ENCODE measurements at places on chromosomes 7 and 10. TPM values are rescaled to one million over a fixed set of nuclear protein-coding genes. Genes with fewer than 3 reads are reported as not detected.

The MMP21 gene
- not detected for total RNA-seq

The RBP3 gene
- not detected for total RNA-seq

The CTNNA3 gene
- total RNA-seq, result not detected

The COL17A1 gene
- 1,665 TPM for total RNA-seq

The HMX2 gene
- total RNA-seq, result not detected

The ZNF804B gene
- total RNA-seq, result not detected

The SPDYE6 gene
- total RNA-seq, result not detected

The TLX1 gene
- not detected for total RNA-seq

The ATOH7 gene
- not detected for total RNA-seq

The UNCX gene
- total RNA-seq, result not detected

The PNLIPRP3 gene
- total RNA-seq, result 103 TPM

The KLF14 gene
- not detected for total RNA-seq

The CYP2C19 gene
- total RNA-seq, result not detected

The SYT15 gene
- 0.08 TPM for total RNA-seq

The DPYSL4 gene
- total RNA-seq, result 0.94 TPM

The TMEM236 gene
- total RNA-seq, result 0.04 TPM

The GJD4 gene
- not detected for total RNA-seq

The EBF3 gene
- total RNA-seq, result not detected

The MALRD1 gene
- 0.08 TPM for total RNA-seq

The LMTK2 gene
- 7.6 TPM for total RNA-seq

The SFTPA1 gene
- total RNA-seq, result not detected

The TNS3 gene
- total RNA-seq, result 5.7 TPM

The ALOX5 gene
- total RNA-seq, result 0.16 TPM

The OR6B1 gene
- not detected for total RNA-seq

The FFAR4 gene
- total RNA-seq, result not detected

The HSPA12A gene
- 3.7 TPM for total RNA-seq

The LRRD1 gene
- total RNA-seq, result not detected

The SLC13A4 gene
- not detected for total RNA-seq

The LBX1 gene
- total RNA-seq, result not detected

The EPHB6 gene
- not detected for total RNA-seq

The ARMC3 gene
- not detected for total RNA-seq

The TMEM60 gene
- total RNA-seq, result 20.1 TPM

The MAGI2 gene
- total RNA-seq, result 0.23 TPM
